ENCODE measurements at places on chromosomes 12 and 14.

DNA sequence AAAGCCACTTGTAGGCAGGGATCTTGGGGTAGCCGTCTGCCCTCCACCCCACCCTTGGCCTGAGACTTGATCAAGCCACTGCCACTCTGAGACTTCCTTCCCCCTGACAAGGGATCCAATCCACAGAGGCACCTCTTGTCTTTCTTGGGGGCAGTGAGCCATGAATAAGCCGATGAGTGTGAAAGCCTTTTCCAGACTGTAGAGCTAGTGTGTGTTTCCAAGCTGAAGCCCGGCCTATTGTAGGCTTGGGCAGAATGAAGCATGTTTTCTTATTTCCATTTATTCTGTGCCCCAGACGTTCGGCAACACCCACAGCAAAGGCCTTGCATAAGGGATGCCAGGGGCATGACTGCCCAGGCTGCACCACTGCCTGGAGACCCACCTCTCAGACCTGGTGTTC, 991.6 kb downstream of the BCL11B start:
- DNase-seq, result no peak

DNA sequence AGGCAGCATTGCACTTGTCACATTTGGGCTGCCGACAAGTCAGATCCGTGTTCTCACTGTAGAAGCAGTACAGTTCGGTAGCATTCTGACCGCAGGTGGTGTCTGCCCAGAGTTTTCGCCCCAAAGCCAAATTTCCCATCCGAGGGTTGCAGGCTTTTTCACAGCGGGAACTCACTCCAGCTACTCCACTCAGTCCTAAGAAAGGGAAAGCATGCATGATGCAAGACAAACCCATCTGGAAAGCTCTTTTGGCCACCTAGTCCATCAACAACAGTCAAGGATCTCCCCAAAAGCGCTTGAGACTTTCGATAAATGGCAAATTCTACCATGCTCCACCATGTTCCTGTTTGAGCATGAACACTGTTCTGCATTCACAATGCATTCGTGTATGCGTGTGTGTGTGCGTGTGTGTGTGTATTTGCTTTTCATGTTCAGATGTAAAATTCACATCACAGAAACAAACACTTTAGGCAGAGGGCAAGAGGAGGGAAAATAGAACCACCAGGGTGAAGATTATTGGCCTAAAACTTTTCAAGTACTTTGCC, 3.2 kb downstream of the NTN4 start:
- no peak for DNase-seq

DNA sequence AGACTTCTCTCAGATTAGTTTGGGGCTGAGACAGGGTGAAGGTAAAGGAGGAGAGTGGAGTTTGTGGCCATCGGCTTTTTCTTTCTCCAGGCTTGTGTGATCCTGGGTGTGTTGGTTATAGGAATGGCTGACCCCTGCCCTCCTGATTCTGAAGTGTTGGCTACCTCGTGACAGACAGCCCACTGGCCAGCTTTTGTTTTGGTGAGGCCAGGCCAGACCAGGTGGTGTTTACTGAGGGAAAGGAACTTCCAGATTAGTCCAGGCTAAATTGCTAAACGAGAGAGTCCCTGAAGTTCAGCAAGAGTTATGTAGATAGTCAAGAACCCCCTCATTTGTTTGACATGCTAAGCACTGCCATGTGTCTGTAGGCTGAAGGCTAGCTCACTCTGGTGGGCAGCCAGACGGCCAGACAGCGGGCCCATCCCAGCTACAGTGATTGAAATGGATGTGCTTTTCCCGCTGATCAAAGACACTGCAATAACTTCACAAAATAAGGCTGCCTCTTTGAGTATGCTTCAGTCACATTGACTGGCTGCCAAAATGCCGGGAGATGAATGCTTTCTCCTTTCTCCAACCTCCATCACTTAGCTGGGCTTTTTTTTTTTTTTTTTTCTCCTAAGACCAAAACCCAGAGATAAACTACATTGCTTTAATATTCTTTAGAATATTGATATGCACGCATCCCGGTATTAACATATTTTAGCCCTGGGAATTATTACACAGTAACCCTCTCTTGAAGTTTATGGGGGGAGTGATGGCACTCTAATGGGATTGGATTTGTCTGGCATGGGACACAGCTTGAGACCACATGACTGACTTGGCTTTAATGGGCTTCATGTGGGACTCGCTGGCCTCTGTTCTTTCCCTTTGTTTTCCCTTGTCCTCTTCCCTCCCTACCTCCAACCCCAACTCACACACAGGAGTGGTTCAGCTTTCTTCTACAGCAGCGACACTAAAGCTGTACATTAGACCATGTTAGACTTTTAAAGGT, 76.9 kb downstream of the SMOC1 start:
- peak; percentile 20 for DNase-seq

DNA sequence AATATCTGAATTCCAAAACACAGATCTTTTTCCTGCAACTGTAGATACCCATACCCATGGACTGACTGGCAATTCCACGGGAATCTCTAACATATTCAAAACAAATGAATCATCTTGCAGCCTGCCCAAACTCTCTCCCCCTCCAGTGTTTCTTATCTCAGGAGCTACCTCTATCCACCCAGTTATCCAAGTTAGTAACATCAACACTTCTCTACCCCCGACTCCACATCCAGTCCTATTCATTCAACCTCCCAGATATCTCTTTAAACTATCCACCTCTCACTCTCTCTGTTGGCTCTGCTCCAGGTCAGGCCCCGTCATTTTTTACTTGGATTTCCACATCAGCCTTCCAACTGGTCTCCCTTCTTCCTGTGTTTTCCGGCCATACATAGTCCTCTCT, 6.7 kb upstream of the KCNH5 start:
- DNase-seq, result peak; percentile 8

- no peak for DNase-seq
Measured at GRCh38 chr14:71332476-71332875, 425.2 kb downstream of the PCNX1 start.

DNA sequence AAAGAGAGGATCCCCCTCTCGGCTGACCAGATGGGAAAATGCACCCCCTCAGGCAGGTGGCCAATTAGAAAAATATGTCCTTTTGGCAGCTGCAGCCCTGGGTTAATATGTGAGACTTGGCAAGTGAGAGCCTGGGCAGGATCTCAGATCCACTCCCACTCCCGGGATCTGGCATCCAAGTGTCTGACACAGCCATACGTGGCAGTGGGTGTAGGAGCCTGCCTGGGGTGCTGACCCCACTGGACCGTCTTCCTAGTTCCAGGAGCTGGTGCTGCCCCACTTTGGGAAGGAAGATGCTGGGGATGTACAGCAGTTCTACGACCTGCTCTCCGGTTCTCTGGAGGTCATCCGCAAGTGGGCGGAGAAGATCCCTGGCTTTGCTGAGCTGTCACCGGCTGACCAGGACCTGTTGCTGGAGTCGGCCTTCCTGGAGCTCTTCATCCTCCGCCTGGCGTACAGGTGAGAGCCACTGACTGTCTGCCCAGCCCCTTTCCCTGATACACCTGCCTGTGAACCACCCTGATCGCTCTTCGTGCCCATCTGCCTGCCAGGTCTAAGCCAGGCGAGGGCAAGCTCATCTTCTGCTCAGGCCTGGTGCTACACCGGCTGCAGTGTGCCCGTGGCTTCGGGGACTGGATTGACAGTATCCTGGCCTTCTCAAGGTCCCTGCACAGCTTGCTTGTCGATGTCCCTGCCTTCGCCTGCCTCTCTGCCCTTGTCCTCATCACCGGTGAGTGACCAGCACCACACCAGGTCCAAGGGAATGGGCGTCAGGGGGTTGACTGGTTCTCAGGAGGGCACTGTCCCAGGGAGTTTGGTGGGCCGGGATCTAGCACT, 5.8 kb downstream of the NR4A1 start:
- no peak for DNase-seq

DNA sequence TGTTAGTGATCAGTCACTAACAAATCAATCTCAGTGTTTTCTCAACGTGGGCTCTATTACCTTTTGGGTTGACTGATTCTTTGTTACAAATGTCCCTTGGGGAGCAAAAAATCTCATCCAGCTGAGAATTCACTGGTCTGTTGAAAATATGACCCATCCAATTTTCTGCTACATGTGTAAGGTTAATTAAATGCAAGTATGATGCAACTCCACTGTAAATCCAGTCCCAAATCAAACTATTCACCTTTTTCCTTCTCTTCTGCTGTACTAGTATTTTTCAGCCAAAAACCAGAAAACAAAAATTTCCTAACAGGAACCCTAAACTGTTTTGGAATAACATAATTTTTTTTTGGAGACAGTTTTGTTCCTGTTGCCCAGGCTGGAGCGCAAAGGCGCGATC, 2.2 kb downstream of the ERH start:
- no peak for DNase-seq

DNA sequence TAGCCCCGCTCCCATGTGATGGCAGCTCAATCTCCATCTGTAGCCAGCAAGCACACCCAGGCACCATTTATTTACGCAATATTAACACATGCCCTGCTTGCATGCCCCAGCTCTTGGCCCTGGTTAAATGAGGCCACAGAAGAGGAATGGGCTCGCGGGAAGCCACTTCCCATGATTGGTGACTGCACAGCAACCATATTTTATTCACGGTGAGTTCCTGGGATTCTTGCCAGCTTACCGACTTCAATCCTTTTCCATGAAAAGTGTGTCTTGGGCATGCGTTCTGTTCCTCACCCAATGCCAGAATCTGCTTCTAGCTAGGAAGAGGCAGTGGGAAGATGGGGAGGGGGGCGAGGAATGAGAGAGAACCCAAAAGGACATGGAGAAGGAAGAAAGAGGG, 54.7 kb downstream of the PITPNM2 start:
- DNase-seq, result no peak

DNA sequence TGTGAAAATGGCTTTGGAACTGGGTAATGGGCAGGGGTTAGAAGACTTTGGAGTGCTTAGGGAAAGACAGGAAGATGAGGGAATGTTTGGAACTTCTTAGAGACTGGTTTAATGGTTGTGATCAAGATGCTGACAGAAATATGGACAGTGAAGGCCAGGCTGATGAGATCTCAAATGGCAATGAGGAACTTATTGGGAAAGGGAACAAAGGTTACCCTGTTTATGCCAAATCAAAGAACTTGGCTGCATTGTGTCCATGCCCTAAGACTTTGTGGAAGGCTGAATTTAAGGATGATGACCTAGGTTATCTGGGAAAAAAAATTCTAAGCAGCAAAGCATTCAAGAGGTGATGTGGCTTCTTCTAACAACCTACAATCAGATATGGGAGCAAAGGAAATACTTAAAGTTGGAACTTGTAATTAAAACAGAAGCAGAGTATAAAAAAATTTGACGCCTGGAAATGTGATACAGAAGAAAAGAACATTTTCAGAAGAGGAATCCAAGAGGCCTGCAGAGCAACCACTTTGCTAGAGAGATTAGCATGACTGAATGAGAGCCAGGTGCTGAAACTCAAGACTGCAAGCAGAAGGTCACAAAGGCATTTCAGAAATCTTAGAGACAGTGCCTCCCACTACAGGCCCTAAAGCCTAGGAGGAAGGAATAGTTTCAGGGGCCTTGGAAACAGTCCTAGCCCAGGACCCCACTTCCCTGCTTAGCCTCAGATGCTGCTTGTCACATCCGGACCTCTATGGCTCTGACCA, 65.6 kb upstream of the FLRT2 start:
- DNase-seq, result no peak

- peak; percentile 26 for DNase-seq
Measured at GRCh38 chr14:69547701-69548348, 26.8 kb downstream of the CCDC177 start.

GRCh38 chr12:59374783-59375182, 221.0 kb upstream of the SLC16A7 start:
- DNase-seq, result no peak

GRCh38 chr12:42631513-42631912, 42.0 kb upstream of the PRICKLE1 start:
- DNase-seq, result peak; percentile 24

DNA sequence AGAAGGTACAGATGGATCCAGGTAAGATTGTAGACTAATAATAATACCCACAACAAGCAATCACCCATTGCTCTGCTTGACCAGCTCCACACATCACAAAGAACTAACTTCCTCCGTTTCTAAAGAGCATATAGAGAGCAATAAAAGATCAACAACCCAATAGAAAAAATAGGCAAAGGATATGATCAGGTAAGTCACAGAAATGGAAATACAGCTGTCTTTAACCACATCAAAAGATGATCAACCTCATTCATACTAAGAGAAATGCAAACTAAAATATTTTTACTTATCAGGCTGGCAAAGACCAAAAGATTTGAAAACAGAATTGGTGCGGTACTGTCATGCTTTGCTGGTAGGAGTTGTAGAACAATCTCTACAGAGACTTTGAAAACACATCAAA, 8.9 kb downstream of the C2CD5 start:
- no peak for DNase-seq

GRCh38 chr12:130632642-130633041, 83.5 kb downstream of the RIMBP2 start:
- no peak for DNase-seq

DNA sequence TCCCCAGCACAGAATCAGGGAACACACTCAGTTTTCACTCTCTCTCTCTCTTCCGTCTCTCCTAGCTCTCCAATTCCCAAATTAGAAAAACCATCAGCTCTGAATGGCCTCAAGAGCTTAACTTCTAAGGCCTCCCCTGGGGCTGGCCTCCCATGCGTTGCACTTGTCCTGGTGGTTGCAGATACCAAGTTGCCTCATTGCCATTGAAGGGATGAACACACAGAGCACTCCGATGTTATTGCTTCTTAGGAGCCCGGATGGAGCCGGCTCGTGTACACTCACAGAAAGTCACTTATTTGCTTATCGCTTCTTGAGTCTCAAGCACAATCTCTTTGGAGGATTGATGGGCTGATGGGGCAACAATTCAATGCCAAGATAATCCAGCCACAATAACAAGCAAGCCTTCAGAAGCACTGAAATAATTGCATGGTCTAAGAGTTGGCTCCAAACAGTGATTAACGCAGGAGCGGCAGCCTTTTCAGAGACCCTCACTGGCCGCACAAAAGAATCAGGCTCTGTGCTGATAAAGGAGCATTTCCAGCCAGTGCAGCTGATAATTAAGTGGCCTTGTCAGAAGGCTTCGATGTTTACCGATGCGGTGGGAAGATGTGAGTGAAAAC, 175.8 kb upstream of the TMEM132C start:
- DNase-seq, result no peak

- DNase-seq, result peak; percentile 100
Measured at GRCh38 chr14:101947904-101948665, 16.3 kb upstream of the DYNC1H1 start.

- DNase-seq, result no peak
Measured at GRCh38 chr12:49511410-49511809, 27.4 kb upstream of the KCNH3 start.

- DNase-seq, result no peak
Measured at GRCh38 chr12:120090206-120090605, 26.3 kb downstream of the RAB35 start.

- DNase-seq, result no peak
Measured at GRCh38 chr12:105945880-105946279, 192.9 kb downstream of the NUAK1 start.

- DNase-seq, result peak; percentile 59
Measured at GRCh38 chr12:7175493-7175892, 14.0 kb upstream of the PEX5 start.
